ENCODE measurements at places on chromosomes 5 and 9. TPM values are rescaled to one million over a fixed set of nuclear protein-coding genes. Genes with fewer than 3 reads are reported as not detected.

Gene PIP5KL1
- total RNA-seq: 1.4 TPM

Gene PDCD1LG2
- total RNA-seq: 22.8 TPM

Gene PSMD5
- total RNA-seq: 27.3 TPM

Gene EEIG1
- 44.9 TPM for total RNA-seq

Gene SLCO6A1
- not detected for total RNA-seq

Gene AJM1
- 4.0 TPM for total RNA-seq

Gene IQGAP2
- total RNA-seq: 2.2 TPM

Gene FAM153A
- 0.10 TPM for total RNA-seq

Gene FOXD4L3
- 0.10 TPM for total RNA-seq

Gene CFAP157
- total RNA-seq: not detected

Gene ARL14EPL
- not detected for total RNA-seq

Gene ARSI
- total RNA-seq: 10.2 TPM

Gene PKD2L2
- total RNA-seq: not detected

Gene PCDHAC2
- total RNA-seq: 1.3 TPM

Gene LCN12
- 0.20 TPM for total RNA-seq

Gene TMEM215
- total RNA-seq: not detected

Gene PCDHGA7
- total RNA-seq: 10.3 TPM

Gene FRMD3
- total RNA-seq: 2.6 TPM

Gene PRR16
- 7.7 TPM for total RNA-seq

Gene DPYSL3
- total RNA-seq: 146 TPM

Gene UBAP2
- total RNA-seq: 14.1 TPM

Gene NACC2
- 38.3 TPM for total RNA-seq

Gene GNA14
- 6.3 TPM for total RNA-seq

Gene TUSC1
- total RNA-seq: 9.4 TPM

Gene PCDHA7
- total RNA-seq: 1.7 TPM

Gene BAAT
- total RNA-seq: 0.07 TPM

Gene POLE3
- 24.7 TPM for total RNA-seq

Gene ALDOB
- not detected for total RNA-seq

Gene PCDHGA1
- 1.4 TPM for total RNA-seq

Gene CTNND2
- not detected for total RNA-seq
